AG08396 (cell line): ENCODE measurements at places on chromosomes 3 and 15.
A peak's percentile ranks its signal among the peaks of the same experiment; 100 is the strongest.

DNA sequence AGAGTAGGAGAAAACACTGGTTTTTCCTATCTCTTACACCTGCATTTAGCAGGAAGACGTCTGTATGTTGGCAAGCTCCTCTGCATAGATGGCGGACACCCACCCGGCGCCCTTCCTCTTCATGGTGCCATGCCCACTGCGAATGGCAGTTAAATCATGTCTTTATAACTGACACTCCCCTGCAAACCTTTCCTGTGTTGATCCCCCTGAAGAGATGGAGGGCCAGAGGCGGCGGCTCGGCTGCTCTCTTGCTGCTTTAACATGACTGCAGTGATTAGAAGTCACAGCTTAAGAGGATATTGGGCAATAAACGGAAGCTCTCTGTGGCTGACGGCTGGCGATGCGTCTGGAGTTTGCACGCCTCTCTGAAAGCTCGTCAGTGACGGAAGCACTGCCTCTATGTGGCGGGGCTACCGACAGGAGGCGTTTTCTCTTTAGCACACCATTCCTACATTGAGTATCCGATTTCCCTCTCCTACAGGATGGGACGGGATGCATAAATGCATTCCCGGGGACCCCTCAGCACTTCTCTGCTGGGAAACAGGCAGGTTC is 25.5 kb upstream of the SNRPA1 start:
- DNase-seq, result peak; percentile 60

DNA sequence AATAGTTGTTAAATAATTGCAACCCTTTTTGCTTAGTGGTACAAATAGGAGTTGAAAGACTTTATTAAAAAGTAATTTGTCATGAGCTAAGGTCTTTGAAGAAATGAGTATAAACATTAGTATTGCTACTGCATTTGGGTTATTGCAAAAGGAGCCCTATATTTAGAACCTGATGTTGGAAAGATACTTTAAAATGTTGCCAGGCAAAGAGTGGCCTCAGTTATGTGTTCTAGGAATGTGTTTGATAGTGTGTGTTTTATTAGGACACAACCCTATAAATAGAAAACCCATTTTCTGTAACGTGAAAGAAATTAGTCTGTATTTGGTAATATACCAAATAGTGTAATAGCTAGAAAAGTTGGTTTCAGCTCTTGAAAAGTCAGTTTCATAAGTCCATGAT is 10.7 kb downstream of the VPS8 start:
- peak; percentile 20 for DNase-seq

GRCh38 chr15:64344651-64345294 is 11.2 kb downstream of the CSNK1G1 start:
- no peak for DNase-seq

DNA sequence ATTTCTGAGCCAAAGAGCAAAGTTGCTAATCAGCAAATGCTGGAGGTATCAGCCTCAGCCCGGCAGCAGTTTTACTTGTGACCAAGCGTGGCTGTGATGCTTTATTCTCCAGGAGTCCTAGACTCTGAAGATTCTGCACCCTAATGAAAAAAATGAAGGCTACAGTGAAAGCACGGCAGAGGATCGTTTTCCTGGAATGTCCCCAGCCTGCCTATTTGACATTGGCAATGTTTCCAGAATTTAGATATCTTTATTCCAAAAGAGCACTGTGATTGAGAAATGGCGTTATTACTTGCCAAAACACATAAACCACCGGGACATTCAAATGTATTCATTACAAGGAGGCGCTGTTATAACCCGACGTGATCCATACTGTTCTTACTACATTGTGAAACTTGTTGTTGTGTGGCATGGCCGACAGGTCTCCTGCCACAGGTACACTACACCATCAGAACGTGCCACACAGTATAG is 263.8 kb downstream of the SLCO3A1 start:
- no peak for DNase-seq

DNA sequence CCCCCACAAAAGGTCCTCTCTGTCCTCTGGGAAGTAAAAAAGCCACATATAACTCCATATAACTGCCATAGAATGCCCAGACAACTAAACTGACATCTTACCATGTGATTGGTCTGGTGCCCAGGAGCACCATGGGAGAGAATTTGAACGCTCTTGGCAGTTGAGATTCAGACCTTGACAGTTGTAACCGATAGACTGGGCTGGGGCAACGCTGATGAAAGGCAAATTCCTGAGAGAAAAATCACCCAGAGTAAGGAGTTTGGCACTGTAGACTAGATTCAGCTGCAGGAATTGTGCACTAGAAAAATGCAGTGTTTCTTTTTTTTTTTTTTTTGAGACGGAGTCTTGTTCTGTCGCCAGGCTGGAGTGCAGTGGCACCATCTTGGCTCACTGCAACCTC is 240.5 kb downstream of the SOX2 start:
- no peak for DNase-seq

GRCh38 chr3:27714146-27714526 is 8.0 kb downstream of the EOMES start:
- DNase-seq, result no peak

DNA sequence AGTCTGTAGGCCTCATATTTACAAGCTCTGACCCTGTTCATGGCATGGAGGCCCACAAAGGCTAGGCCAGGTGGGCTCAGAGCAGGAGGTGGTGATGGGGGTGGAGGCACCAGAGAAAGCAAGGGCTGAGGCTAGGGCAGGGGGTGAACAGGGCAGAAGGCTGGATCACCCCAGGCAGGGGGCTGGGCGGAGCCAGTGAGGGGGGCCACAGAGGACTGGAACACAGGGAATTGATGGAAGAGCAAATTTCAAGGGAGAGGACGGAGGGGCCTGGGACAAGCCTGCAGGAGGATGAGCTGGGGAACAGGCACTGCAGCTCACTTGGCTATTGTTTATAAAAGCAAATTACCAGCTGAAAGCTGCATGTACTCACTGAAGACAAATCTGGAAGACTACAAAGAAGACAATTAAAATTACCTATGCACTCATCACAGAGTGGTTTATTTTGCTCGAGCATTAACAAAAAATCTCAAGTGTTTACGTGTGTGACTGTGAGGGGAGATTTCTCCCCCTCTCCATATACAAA is 11.0 kb downstream of the TNFAIP8L3 start:
- no peak for DNase-seq

GRCh38 chr3:141243271-141243707 is 11.7 kb downstream of the PXYLP1 start:
- DNase-seq, result no peak

GRCh38 chr3:81005992-81006391 is 755.5 kb downstream of the GBE1 start:
- no peak for DNase-seq

DNA sequence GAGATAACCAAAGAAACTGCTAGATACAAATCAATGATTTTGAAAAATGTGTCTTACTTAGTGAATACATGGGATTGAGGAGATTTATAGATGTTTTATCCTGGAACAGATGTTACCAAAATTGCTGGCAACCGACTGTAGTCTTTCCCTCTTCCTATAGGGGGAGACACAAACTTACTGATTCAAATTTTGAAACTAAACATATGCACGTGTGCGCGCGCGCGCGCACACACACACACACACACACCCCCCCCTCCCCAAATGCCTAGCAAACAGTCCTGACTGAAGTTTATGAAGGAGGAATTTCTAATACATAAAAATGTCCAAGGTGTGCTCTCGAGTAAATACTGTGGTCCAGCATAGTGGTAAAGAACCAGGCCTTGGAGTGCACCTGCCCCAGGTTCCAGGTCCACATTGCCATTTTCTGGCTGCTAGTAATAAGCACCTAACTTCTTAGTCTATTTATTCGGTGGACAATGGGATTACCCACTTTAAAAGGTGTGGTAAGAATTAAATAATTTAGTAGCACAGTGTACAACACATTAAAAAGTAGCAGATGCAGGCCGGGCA is 18.5 kb upstream of the C3orf62 start:
- no peak for DNase-seq

- DNase-seq, result no peak
Measured at GRCh38 chr3:194785315-194785714, 99.6 kb downstream of the FAM43A start.

DNA sequence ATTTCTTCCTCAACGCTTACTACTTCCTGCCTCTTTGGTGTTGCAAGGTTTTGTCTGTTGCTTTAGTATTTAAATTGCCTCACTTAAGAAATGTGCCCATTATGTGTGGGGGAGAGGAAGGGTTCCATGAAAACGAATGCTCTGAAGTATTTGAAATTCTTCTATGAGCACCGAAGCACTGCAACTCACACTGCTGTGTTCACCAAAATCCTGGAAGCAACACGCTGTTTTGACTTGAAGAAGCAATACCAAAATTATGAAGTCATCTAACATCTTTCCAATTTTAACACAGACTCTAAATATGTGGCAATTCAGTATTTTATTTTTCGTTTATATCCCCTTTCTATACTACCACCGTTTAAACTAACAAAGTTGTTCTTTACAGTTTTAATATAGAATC is 101.5 kb downstream of the RBMS3 start:
- no peak for DNase-seq

DNA sequence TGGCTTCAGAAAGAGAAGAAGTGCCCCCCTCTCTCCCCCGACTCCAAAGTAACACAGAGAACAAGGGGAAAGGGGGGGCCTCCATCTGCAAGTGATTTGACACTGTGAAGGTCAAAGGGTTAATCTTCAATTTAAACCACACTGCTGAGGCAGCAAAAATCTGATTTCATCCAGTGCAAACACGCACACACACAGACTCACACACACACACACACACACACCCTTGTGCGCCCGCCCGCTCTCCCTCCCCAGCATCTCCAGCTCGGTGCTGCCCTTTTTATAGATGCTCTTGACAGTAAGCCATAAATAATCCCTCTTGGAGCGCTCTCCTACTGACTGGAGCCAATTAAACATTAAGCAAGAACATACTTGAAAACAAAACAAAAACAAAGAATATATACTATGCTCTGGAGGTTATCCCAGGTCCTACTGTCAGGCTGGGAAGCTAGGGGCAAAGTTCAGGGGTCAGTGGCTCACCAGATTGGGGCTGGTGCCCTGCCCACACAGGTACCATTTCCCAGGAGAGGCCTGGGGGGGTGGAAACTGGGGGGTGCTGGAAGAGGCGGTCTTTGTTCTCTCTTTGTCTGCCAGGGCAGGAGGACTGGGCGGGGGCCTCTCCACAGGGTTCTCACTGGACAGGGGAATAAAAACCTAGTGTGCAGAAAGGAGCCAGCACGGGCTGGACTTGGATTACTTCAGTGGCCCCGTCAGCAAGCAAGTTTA is 16.3 kb downstream of the BMF start:
- DNase-seq, result peak; percentile 61

GRCh38 chr3:189233225-189233858 is 61.6 kb downstream of the TPRG1 start:
- peak; percentile 62 for DNase-seq

DNA sequence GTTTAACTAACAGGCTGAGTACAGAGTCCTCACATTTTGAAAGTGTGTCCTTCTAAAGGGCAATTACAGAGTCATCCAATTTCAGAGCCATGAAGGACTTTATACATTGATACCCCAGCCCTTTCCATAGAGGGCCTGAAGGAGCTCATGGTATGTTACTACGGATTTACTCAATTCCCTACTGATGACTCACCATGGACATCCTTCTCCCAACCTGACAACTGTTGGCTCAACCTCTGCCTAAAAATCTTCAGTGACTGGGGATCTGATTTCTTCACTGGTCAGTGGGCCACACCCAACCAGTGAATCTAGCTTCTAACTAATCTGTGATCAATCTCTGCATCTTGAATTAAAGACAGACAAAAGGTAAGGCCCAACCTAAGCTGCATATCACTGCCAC is 963.4 kb upstream of the CFAP20DC start:
- no peak for DNase-seq

DNA sequence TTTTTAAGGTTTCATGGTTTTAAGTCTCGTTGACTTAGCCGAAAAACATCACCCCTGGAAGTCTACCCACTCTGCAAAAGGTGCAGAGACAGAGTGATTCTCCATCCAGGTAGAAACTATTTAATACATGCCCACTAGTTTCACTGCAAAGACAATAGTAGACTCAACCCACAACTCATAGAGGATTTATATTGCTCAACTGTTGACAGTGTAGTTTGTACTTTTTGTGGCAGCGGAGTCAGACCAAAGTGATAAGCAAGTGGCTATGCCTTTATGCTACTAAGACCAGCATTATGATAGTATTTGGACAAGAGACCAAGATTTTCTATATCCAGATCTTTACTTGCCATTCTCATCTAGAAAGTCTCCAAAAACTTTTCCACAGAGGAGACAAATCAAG is 98.8 kb upstream of the ZBTB20 start:
- no peak for DNase-seq

DNA sequence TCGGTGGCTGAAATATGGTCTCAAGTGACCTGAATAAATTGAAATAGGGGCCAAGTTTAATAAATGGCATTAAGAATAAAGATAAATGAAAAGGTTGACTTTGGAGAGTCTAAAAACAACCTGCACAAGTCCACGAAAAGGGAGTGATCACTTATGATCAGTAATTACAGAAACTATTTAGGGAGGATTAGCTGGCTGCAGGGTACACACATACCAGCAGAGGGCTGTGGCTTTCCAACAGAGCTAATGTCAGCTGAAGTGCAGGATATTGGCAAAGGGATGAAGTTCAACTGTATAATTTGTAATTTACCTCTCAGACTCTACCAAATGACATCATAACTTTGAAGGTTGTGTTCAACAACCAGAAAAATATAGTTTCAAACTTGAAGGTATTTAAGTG is 86.8 kb downstream of the SYNPR start:
- DNase-seq, result no peak
